ENCODE measurements at places on chromosomes 1 and 21. TPM values are rescaled to one million over a fixed set of nuclear protein-coding genes. Genes with fewer than 3 reads are reported as not detected.

The USH2A gene
- not detected for total RNA-seq

The GIPC2 gene
- not detected for total RNA-seq

The LENEP gene
- not detected for total RNA-seq

The GJA4 gene
- not detected for total RNA-seq

The INAVA gene
- total RNA-seq = 43.1 TPM

The TMEM269 gene
- total RNA-seq = 0.08 TPM

The NPHS2 gene
- total RNA-seq = not detected

The CRYBG2 gene
- total RNA-seq = 0.90 TPM

The GJA5 gene
- total RNA-seq = not detected

The LAMTOR2 gene
- total RNA-seq = 154 TPM

The CRYAA gene
- total RNA-seq = not detected

The IRF6 gene
- 0.05 TPM for total RNA-seq

The TRIM58 gene
- not detected for total RNA-seq

The FABP3 gene
- total RNA-seq = not detected

The PRKAA2 gene
- 2.8 TPM for total RNA-seq

The ZBTB17 gene
- 14.7 TPM for total RNA-seq

The CAMK1G gene
- total RNA-seq = 0.58 TPM

The COL9A2 gene
- total RNA-seq = 0.24 TPM

The ITLN2 gene
- total RNA-seq = 0.14 TPM

The NFASC gene
- total RNA-seq = 1.9 TPM

The SLC44A3 gene
- 1.9 TPM for total RNA-seq

The METTL25B gene
- 24.4 TPM for total RNA-seq

The SPRR2F gene
- total RNA-seq = not detected

The MYBPHL gene
- total RNA-seq = not detected

The SLC9C2 gene
- total RNA-seq = not detected

The GSTM1 gene
- total RNA-seq = 0.35 TPM

The LIPI gene
- total RNA-seq = not detected

The ERMAP gene
- total RNA-seq = 4.2 TPM

The CHRM3 gene
- not detected for total RNA-seq

The BCAR3 gene
- 75.3 TPM for total RNA-seq

The JMJD4 gene
- 24.9 TPM for total RNA-seq

The SPRR3 gene
- not detected for total RNA-seq

The JAM2 gene
- not detected for total RNA-seq

The MAP1LC3C gene
- not detected for total RNA-seq

The OLFML3 gene
- 3.7 TPM for total RNA-seq

The LCE2C gene
- not detected for total RNA-seq

The XCL1 gene
- total RNA-seq = not detected

The TMEM167B gene
- total RNA-seq = 10.7 TPM

The XKR8 gene
- total RNA-seq = 5.9 TPM

The OPRD1 gene
- total RNA-seq = 0.08 TPM

The VTCN1 gene
- total RNA-seq = not detected

The SLC2A1 gene
- total RNA-seq = 112 TPM

The IFNGR2 gene
- total RNA-seq = 57.8 TPM

The LRRN2 gene
- total RNA-seq = 16.9 TPM

The FALEC gene
- not detected for total RNA-seq

The ATP8B2 gene
- 44.1 TPM for total RNA-seq

The GUCA2A gene
- not detected for total RNA-seq

The RIMKLA gene
- 0.50 TPM for total RNA-seq

Data from A549 treated with ZK216348 at 1 μM for 4 hours (cell line).